AG08395 (cell line): ENCODE measurements at places on chromosomes 16 and 17.

DNA sequence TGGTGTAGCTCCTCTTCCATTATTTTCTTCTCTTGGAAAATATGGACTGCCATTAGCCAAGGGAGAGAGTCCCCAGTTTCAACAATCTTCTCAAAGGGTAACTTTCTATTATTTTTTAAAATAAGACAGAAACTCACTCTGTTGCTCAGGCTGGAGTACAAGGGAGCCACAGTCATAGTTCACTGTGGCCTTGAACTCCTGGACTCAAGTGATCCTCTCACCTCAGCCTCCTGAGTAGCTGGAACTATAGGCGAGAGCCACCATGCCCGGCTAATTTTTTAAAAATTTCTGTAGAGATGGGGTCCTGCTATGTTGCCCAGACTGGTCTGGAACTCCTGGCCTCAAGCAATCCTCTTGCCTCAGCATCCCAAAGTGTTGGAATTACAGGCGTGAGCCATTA is 13.1 kb downstream of the COG4 start:
- no peak for DNase-seq

DNA sequence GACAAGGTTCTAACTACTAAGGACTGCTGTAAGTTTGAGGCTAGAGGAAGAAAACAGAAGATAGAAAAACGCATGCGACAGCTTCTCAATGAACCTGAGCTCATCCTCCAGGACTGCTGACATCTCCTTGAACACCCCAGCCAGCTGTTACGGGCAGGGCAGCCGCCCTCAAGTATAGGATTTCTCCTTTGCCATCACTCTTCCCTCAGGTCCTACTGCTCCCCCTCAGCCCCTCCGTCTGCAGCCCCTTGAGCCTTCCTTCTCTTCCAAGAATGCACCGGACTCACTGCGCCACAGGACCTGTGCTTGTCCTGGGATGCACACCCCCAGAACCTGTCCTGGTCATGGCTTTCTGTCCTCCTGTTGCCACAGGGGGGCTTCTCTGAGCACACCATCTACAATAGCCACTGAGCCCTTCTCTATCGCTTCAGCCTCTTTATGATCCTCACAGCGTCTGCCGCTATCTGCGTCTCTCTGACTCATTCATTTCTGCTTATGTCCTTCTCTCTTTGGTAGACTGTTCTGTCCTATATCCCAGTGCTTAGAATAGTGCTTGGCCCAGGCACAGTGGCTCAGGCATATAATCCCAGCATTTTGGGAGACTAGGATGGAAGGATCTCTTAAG is 15.7 kb upstream of the XYLT2 start:
- no peak for DNase-seq

DNA sequence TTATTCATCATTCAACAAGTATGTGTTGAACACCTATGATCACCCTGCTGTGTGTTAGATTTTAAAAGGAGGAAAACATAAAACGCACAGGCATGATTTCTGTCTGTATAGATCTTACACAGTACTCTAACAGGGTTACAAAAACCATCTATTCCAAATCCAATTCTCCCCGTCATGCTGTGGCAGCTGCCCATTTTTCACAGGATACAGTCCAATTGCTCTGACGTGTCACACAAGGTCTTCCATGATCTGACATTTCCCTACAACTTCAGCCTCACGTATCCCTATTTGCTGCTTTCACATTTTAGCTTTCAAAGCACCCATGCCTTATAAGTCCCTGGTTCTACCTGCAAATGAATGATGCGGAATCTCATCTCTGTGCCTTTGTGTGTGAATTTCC is 67.0 kb upstream of the CNTNAP4 start:
- DNase-seq = no peak

DNA sequence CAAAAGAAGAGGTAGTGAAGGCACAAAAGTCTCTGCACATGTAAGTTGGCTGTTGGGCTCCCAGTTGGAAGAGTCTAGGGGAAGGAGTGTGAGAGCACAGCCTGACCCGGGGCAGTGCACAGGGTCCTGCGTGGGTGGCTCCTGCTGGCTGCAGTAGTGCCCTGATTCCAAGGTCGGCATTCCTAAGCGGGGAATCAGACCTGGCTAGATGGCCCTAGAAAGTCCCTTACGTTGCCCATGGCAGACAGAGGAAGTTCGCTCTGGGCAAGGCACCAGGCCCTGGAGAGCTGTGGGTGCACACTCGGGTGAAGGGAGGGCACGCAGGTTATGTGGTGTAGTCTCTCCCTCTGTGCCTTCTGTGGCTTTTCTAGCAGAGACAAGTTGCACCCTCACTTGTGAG is 22.8 kb upstream of the SLC5A11 start:
- no peak for DNase-seq

DNA sequence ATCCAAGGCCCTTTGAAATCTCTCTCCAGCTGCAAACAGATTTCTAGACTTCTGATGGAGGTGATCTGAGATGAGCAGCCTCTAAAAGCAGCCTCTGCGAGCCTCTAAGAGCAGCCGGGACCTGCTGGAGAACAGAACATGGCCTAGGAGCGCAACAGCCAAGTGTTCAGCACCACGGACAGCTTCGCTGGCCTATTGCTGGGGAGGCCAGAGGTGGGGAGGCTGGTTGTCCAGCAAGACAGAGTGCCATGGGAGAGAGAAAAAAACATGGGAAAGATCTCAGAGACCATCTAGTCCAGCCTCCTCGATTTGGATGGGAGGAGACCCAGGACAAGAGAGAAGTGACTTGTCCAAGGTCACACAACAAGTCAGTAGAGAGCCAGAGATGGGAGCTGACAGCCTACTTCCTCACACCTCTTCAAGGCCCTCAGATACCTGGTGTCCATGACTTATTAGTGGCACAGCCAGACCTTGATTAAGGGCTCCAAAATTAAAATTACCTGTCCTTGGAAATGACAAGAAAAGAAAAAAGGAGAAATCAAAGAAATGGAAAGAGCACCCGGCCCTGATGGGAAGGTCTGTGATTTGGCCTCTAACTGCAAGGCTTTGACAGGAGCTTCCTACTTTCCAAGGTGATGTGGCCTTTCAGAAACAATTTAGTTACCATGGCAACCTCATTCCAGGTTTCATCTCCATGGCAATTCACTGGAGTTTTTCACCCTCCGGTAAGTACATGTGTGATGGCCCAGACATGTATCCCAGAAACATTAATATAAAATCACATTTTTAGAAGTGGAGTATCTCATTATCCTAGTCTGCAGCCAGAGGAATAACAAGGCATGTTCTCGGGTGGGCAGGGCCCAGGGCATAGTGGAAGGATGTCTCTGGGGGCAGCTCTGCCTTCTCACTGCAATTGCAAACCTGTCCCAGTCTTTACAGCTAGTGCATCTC is 14.5 kb downstream of the RPRML start:
- DNase-seq = peak; percentile 50

GRCh38 chr17:65473363-65473762 is 88.1 kb downstream of the AXIN2 start:
- no peak for DNase-seq

GRCh38 chr16:68335175-68335574 is 24.4 kb downstream of the PRMT7 start:
- DNase-seq = no peak

DNA sequence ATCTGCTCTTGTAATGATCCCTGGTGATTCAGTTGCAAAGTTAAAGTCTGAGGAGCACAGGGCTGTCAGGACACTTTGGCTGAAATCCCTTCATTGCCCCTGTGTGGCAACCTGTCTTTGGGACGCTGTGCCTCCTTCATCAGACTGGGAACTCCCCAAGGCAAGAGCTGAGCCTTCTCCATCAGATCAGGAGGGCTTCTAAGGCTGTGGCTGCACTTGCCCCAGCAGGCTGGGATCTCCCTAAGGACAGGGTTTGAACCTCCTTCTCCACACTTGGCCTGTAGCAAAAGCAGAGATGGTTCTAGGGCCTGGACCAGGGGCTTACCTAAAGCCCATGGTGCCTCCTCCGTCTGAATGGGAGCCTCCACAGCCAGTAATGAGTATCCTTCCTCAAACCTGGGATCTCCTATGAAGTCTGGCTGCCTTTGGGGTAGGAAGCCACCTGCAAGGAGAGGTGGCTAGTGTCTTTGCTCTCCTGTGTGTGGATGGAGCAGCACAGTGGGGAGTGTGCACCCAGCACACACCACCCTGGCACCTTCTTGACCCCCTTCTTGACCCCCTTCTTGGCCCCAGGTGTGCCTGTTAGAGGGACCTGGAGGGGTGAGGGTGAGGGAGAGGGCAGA is 79.0 kb upstream of the NKD1 start:
- DNase-seq = no peak

- no peak for DNase-seq
These were observed 495.0 kb upstream of the HSBP1 start for GRCh38 chr16:83312718-83313245.

DNA sequence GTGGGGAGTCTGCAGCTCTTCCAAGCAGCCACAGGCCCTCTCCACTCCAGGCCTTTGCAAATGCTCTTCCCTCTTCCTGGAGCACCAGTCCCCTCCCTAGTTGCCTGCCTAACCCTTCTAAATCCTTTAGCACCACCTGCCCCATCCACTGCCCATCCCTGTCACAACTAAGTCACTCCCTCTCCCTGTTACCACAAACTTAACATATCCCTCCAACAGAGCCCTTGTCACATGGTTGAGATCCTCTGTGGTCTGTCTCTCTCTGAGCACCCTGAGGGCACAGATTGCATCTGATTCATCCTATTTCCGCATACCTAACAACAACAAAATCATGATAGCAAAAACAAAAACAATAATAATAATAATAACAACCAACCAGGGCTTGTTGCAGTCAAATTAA is 11.0 kb upstream of the BEAN1 start:
- no peak for DNase-seq

DNA sequence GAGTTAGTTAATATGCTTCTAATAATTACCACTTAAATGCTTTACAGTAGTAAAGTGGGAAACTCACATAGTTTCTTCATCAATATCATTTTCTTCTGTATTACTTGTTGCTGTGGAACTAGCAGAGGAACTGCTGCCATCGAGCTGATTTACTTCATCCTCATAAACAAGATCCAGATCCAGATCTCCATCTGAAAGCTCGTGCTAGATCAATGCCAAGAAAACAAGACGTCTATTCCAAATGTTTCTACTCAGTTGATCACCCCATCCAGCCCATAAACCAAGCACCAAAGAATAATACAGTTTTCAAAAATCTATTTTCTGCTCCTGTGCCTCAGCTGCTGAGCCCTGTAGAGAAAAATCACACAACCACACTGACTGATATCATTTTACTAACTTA is 59.1 kb downstream of the TRIM37 start:
- no peak for DNase-seq
